ENCODE measurements at places on chromosomes 1 and 21.

GRCh38 chr1:155011437-155012025, 8.9 kb downstream of the ZBTB7B start:
- DNase-seq: no peak

DNA sequence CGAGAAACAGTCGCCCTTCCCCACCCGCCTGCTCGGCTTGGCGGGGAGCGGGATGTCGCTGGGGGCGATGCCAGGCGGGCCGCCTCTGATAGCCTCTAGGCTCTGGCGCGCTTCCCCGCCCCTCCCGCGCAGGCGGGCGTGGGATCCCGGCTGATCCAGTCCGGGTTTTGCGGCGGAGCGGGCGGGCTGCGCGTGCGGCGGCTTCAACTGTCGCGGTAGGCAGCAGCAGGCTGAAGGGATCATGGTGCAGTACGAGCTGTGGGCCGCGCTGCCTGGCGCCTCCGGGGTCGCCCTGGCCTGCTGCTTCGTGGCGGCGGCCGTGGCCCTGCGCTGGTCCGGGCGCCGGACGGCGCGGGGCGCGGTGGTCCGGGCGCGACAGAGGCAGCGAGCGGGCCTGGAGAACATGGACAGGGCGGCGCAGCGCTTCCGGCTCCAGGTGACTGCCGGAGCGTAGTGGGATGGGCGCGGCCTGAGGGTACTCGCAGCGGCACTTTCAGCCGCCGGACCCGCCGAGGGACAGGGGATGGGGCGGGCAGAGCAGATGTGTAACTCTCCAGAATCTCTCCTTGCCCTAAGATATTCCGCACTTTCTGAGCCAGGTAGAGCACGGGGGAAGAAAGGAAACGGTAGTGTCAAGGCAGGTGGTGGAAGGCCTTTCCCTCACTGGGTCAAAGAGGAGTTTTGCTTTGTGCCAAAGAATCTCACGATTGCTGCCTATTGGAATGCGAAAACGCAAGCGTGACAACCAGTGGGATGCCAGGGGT, at the start of gene FAAH:
Gene FAAH (plus strand): TSS at position 210 of the 764 bp plus-strand sequence. CDS start 32 bp downstream, at position 242.
- no peak for DNase-seq

- DNase-seq: no peak
These were observed 10.3 kb upstream of the PROX1 start for GRCh38 chr1:213977486-213977842.

DNA sequence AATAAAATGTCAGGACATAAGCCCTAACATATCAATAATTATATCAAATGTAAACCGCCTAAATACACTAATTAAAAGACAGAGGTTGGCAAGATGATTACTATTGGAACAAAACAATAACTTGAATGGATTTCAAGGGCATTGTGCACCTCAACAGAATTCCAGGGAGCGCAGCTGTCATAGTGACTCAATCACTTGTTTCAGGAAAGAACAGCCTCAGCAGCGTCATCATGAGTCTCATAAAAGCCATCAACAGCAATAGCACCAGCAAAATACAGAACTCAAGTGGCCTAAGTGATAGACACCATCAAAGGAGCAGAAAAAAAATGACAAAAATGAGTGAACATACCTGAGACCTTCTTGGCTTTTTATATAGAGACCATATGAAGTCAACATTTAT, 632.7 kb upstream of the NR5A2 start:
- DNase-seq: no peak

GRCh38 chr1:75708910-75709309, 15.6 kb upstream of the ACADM start:
- DNase-seq: no peak

- no peak for DNase-seq
These were observed 10.8 kb downstream of the MCL1 start for GRCh38 chr1:150568594-150568966.

GRCh38 chr1:158248771-158249170, 5.5 kb upstream of the CD1A start:
- DNase-seq: no peak

DNA sequence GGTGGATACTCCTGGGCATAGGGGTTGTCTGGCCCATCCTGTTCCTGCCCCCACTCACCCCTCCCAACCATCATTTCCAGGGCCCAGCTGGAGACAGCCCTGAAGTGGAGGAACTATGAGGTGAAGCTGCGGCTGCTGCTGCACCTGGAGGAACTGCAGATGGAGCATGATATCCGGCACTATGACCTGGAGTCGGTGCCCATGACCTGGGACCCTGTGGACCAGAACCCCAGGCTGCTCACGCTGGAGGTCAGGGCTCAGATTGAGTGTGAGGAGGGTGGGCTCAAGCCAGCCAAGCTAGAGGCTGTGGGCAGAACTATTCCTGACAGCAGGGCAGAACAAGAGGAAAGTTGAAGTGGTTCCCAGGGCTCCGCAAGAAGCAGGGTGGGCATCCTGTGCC, 14.2 kb downstream of the RHOC start:
- DNase-seq: no peak

DNA sequence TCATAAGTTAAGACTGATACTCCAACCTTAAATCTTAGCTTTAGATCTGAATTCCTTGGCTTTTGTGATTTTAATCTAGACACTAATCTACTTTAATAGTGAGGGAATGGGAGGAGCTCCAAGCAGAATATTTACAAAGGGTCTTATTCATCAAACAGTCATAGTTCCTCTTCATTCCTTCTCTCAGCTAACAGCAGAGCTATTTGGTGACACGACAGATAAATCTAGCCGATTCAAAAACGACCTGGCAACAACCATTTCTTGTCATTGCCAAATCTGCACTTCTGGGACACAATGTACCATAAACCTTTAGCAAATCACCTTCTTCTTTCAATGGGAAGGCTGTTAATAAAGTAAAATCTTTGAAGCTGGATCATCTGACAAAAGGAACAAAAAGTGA, 52.8 kb upstream of the FOXD3 start:
- no peak for DNase-seq

DNA sequence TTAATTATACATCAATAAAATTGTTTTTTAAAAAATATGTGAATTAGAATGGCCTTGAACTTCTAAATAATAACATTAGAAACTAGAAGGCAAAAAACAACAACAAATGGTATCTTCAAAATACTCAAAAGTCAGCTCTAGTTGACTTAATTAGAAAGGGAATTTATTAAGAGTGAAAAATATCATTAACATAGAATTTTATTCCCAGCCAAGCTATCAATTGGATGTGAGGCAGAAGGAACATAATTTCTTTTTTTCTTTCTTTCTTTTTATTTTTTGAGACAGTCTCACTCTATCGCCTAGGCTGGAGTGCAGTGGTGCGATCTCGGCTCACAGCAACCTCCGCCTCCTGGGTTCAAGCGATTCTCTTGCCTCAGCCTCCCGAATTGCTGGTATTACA, 51.2 kb upstream of the CAPZB start:
- no peak for DNase-seq

GRCh38 chr1:9182784-9183257, 51.8 kb upstream of the H6PD start:
- DNase-seq: no peak

GRCh38 chr1:8395433-8395866, 77.5 kb downstream of the SLC45A1 start:
- no peak for DNase-seq

DNA sequence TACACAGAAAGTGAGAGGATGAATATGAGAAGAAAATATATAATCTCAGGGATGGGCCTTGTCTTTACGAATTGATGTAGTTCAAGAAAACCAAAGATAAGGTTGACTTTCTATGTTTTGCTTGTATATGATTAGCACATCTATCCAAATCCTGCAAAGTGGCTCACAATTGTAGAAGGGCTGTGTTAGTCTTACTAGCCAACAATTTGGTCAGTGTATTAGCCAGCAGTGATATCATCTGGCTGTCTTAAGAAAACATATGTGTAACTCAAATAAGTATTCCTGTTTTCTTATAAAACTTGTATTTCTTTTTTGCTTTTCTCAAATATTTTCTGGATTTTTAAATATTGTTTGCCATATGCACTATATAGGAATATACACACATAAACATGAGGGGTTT, 5.5 kb downstream of the SDCCAG8 start:
- DNase-seq: no peak

GRCh38 chr1:40078512-40079333, 18.3 kb downstream of the PPT1 start:
- DNase-seq: peak; percentile 63

- no peak for DNase-seq
These were observed 71.3 kb downstream of the ATP5PO start for GRCh38 chr21:33844104-33844889.

DNA sequence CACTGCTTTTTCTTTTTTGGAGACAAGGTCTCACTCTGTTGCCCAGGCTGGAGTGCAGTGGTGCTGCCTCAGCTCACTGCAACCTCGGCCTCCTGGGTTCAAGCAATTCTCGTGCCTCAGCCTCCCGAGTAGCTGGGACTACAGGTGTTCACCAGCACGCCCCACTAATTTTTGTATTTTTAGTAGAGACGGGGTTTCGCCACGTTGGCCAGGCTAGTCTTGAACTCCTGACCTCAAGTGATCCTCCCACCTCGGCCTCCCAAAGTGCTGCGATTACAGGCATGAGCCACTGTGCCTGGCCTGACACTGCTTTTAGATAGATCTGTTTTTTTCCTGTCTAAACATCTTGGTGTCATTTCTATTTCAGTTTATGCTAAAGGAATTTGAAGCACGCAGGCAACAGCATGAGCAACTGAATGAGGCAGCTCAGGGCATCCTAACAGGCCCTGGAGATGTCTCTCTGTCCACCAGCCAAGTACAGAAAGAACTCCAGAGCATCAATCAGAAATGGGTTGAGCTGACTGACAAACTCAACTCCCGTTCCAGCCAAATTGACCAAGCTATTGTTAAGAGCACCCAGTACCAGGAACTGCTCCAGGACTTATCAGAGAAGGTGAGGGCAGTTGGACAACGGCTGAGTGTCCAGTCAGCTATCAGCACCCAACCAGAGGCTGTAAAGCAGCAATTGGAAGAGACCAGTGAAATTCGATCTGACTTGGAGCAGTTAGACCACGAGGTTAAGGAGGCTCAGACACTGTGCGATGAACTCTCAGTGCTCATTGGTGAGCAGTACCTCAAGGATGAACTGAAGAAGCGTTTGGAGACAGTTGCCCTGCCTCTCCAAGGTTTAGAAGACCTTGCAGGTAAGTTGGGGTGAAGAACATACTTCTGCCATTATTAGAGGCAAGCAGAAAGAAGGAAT, 106.1 kb upstream of the BMP8A start:
- DNase-seq: no peak

DNA sequence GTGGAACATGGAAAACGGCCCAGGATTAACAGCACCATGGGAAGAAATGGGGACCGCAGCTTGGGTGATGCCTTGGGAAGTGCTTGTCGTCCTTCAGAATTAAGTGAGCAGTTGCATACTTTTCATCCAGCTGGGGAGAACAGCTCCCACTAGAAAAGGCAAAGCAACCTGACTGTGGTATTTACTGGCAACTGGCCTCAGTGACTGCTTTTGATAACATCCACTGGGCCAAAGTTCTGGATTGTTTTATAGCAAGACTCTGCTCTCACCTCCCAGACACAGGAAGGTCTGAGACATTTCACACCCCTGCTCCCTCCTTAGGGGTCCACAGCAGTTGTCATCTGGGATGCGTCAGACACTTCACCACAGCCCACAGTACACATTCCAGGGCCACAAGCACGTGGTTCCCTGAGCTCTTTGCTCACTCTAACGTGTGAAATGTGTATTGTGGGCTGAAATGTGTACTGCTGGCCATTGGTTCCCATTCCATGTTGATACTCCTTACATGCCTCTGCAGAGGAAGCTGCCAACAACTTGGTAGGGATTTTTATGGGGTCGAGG, 6.6 kb downstream of the PAPPA2 start:
- DNase-seq: no peak

DNA sequence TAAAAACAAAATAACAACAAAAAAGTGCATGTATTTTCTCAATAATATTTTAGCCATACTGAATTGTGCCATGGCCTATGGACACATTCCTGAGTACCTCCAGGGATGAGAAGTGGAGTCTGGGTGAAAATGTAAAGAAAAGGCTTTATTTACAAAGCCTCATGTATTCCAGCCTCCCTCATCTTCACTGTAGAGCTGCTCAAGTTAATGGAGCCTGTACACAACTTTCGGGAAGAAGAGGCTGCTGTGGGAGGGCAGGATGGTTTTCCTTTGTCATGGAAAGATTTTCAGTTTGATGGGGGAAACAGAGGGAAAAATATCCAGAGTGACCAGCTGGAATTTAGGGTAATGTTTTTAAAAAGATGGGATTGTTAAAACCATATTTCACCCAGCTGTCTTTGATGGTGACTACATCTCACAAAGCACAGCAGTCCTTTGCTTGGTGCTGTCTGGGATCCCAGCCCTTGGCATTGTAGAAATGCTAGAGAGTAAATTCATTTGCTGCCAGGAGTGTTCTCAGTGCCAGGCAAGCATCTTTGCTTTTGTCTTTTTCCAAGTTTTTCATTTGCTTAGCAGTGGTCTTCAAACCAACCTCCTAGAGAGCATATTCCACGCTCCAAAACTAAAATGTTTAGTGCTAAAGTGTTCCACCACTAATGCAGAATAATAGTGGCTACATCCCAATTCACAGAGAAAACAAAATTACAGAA, 54.9 kb downstream of the DPT start:
- DNase-seq: no peak

GRCh38 chr1:71533950-71534349, 453.1 kb upstream of the ZRANB2 start:
- DNase-seq: no peak
